ENCODE measurements at places on chromosomes 6 and 20.

- no peak for DNase-seq
These were observed 206.5 kb downstream of the TPBG start for GRCh38 chr6:82570083-82570482.

- DNase-seq = no peak
These were observed 2.6 kb downstream of the SYS1 start for GRCh38 chr20:45365444-45365970.

DNA sequence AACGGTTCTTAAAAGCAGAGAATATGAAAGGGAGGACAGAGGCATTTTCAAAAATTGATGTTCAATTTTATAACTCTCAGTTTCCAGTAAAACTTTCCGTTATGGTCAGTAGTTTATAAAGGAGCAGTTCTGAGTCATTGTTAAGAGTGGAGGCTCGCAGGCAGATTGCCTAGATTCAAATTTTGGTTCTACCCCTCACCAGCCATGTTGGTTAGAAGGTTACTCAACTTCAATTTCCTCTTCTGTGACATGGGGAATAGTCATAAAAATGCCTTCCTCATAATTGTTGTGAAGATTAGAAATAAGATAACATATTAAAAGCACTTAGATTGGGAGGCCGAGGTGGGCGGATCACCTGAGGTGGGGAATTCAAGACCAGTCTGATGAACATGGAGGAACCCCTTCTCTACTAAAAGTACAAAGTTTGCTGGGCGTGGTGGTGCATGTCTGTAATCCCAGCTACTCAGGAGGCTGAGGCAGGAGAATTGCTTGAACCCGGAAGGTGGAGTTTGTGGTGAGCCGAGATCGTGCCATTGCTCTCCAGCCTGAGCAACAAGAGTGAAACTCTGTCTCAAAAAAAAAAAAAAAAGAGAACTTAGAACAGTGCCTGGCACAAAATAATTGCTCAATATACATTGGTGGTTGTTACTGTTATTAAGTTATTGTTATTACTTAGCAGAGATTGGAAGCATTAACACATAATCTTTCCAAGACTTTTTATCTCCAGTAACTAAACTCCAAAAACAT, 348.9 kb downstream of the NRN1 start:
- no peak for DNase-seq

DNA sequence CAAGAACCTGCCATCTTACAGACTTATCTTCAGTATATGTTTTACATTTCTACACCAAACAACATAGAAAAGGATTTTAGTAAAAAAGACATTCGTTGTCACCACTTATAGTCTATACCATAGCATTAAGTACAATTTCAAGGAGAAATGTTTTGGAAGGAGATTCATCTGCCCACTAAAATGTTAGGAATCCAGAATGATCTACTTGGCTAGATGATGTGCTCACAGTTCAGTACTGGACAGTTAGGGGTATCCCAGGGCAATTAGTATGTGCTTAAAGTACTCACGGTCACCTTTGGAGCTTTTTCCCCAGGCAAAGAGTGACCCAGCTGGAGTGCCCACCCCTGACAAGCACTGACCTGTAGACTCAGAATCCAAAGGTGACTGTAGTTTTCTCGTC, 222.9 kb downstream of the SLC24A3 start:
- no peak for DNase-seq

DNA sequence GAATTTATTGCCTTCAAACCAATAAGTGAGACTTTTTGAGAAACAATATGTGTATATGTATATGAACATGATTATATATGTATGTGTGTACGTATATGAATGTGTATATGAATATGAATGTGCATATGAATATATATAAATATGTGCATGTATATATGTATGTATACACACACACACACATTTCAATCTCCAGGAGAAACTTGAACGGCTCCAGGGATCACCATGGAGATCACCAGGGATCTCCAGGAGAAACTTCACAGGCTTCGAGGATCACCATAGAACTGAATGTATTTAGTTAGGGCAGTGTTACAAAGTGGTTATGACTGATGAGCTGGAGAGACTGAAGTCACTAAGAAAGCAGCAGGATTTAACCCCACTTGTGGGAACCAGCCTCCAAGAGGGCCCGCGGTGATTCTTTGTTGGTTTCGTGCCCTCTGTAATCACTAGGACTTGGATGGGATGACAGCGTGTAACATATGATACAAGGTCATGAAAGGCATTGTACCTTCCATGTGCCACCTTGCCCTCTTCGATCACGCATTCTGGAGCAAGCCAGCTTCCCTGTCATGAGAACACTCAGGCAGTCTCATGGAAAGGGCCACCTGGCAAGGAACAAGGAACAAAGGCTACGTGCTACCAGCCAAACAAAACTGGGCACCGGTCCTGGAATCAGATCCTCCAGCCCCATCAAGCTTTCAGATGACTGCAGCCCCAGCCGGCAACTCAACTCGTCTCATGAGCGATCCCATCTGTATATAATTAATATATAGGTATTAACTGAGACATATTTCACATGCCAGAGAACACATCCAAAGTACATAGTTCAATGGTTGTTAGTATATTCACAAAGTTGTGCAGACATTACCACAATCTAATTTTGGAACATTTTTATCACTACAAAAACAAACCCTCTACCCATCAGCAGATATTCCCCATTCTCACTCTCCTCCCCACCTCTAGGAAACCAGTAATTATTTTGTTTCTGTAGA, 8.6 kb downstream of the FAM50B start:
- DNase-seq = no peak

- no peak for DNase-seq
These were observed 6.0 kb upstream of the PRL start for GRCh38 chr6:22302838-22303237.

DNA sequence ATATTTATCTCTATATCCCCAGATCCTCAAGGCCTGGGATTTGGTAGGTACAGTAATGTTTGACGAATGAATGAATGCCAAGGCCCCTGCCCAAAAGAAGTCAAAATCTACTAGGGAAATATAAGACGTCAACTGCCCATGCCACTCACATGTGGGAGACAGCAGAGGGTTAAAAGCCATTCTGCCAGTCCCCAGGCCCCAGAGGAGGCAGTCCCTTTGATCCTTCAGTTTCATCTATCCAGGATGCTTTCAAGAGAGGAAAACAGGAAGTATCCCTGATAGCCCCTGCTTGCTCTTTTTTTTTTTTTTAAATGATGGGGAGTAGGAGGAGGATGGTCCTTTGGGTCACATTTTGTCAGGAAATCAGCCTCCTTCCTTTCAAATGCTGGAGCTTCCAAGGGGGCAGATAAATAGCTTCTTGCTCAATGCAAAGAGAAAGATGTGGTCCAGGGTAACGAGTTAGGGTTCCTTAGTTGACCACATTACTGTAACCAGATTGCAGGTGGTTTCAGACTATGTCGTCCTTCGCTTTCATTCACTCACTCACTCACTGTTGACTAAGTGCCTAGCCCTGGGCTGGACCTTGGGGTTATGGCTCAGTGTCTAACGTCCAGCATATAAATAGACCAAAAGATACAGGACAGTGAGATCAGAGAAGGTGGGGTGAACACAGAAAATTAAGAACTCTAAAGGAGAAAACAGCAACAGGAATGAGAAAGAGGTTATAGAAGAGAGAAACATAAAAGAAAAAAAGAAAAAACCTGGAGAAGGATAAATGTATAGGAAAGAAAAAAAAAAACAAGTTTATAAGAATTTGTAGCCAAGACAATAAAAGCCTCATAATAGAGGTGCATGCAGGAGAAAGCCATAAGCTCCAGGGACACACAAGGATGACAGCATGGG, 64.6 kb upstream of the PIM1 start:
- no peak for DNase-seq

- no peak for DNase-seq
These were observed 84.9 kb upstream of the TGM3 start for GRCh38 chr20:2210646-2211552.

- DNase-seq = no peak
These were observed 145.7 kb upstream of the GGTLC1 start for GRCh38 chr20:24134284-24134683.

All from stimulated activated CD4-positive, alpha-beta T cell treated with anti-CD3 and anti-CD28 coated beads, TNF-alpha, amount 100 ng/mL, for 24 hours (primary cell).